LHCN-M2 (cell line): ENCODE measurements at places on chromosomes 2 and 18. TPM values are rescaled to one million over a fixed set of nuclear protein-coding genes. Genes with fewer than 3 reads are reported as not detected.

The CNDP1 gene
- not detected in 2 replicates for total RNA-seq

The FAM110C gene
- not detected in 2 replicates for total RNA-seq

The SEPTIN10 gene
- 75.1 and 77.4 TPM in 2 replicates for total RNA-seq

The GPR155 gene
- total RNA-seq: 2.9 and 156 TPM in 2 replicates

The REG3A gene
- total RNA-seq: not detected in 2 replicates

The UGT1A10 gene
- total RNA-seq: not detected in 2 replicates

The CYP26B1 gene
- 2.1 and 2.3 TPM in 2 replicates for total RNA-seq

The RGPD4 gene
- total RNA-seq: not detected in 2 replicates

The SF3B1 gene
- 208 and 277 TPM in 2 replicates for total RNA-seq

The FOXD4L1 gene
- total RNA-seq: 0.06 TPM in 1 of 2 replicates, not detected in the other

The MRPS9 gene
- total RNA-seq: 22.1 and 24.3 TPM in 2 replicates

The TTR gene
- not detected in 2 replicates for total RNA-seq

The PARD6G gene
- total RNA-seq: 1.6 and 2.8 TPM in 2 replicates
